ENCODE measurements at places on chromosomes 11 and 22.

DNA sequence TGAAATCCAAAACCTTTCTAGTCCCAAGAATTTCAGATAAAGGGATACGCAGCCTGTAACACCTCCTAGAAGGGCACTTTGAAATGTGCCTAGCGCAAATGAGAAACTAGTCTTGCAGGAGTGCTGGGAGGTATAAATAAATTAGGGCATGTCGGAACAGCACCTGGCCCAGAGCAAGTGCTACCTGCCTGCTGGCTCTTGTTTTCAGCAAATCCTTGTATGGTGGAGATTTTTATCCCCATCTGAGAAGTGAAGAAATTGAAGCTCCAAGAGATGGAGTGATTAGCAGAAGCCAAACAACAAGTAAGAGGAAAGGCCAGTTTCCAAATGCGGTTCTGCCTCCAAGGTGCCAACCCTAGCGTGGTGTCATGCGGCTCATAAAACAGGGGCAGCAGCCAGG is 36.7 kb upstream of the TFIP11 start:
- DNase-seq, result no peak

DNA sequence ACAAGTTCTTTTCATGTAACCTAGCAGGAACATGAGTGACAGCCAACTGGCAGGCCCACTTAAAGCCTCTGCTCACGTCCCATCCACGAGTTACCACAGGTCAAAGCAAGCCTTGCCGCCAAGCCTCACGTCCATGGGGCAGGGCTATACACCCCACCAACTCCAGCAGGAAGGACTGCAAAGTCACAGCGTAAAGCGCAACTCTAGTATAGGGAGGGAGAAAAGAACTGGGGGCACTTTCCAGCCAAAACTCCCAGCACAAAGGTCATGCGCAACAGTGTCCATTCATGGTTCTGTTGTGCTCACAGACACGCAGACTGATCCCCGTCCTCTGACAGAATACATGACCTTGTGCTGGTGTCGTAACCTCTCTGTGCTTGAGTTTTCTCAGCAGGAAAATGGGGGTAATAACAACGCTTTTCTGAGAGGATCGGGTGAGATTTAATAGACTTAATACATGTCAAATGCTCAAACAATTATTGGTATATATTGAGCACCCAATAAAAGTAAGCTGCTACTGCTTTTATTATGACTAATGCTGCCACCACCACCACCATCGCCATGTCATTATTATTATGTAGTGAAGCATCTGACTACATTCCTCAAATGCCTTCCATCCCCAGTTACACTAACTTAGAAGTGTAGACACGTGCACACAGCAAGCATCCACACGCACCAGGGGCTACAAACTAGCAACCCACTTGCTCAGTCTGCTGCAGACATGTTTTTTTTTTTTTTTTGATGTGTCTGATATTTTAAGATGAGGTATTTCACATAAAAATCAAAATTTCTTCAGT is 104.4 kb upstream of the PARVA start:
- DNase-seq, result no peak

DNA sequence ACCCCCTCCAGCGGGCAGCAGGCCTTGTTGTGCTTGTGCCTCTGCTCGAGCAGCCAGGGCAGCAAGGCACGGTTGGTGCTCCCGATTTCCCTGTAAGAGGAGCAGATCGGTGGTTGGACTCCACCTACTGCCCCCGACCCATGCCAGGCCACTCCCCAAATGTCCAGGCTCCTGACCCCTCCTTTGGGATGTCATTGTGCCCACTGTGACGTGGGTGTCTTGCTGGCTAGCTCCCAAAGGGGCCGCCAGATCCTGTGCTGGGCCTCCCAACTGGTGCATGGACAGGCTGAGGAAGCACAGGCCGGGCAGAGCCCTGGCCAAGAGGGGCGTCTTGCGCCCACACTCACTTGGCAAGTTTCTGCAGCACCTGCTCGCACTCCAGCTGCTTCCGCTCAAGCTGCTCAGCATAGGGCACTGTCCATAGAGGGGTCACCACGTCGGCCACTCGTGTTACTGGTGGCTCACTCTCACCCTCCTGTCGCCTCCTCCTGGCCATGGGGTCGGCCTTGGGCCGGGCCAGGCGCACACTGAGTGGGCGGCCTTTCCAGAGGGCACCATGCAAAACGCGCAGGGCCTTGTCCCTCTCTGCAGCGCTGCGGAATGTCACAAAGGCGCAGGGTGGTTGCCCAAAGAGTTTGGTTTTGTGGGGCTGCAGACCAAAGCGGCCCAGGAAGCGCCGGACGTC is at the start of gene RANBP1:
Gene RANBP1 (plus strand): TSS at position 414 of the 685 bp plus-strand sequence. CDS start 81 bp downstream, at position 495.
- DNase-seq, result no peak

DNA sequence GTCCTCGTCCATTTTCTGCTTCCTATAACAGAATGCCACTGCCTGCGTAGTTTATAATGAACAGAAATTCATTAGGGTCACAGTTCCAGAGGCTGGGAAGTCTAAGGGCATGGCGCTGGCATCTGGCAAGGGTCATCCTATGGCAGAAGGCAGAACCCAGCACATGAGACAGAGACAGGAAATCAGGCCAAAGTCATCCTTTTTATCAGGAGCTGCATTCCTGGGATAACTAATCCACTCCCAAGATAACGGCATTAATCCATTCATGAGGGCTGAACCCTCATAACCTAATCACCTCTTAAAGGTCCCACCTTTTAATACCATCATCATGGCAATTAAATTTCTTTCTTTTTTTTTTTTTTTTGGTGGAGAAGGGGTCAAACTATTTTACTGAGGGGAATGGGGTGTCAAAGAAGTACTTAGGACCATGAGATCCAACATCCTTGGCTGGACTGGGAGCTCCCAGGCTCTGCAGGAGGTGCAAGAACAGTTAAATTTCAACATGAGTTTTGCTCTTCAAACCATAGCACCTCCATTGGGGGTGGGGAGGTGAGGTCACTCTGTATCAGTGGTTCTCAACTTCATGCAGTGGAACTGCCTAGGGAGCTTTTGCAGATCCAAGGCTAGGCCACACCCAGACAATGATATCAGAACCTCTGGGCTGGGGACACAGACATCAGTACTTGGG is 4.4 kb downstream of the TMEM109 start:
- no peak for DNase-seq

GRCh38 chr11:59862252-59862651 is 4.0 kb downstream of the TCN1 start:
- DNase-seq, result no peak

GRCh38 chr11:91536366-91536765 is 688.3 kb upstream of the FAT3 start:
- no peak for DNase-seq

DNA sequence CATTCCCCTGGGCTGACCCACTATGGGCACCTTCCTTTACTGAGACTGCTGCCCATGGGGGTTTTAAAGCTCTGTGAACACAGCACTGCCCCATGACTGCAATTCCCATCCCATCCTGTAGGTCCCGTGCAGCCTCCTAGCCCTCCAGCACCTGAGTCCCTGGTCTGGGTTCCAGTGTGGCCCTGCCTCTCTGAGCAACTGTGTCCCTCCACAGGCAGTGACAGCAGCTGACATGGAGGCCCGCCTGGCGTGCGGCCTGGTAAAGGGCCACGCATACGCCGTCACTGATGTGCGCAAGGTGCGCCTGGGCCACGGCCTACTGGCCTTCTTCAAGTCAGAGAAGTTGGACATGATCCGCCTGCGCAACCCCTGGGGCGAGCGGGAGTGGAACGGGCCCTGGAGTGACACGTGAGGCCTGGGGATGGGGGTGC is 12.6 kb downstream of the OMP start:
- peak; percentile 44 for DNase-seq

GRCh38 chr11:119786431-119787073 is 57.6 kb upstream of the NECTIN1 start:
- DNase-seq, result no peak

DNA sequence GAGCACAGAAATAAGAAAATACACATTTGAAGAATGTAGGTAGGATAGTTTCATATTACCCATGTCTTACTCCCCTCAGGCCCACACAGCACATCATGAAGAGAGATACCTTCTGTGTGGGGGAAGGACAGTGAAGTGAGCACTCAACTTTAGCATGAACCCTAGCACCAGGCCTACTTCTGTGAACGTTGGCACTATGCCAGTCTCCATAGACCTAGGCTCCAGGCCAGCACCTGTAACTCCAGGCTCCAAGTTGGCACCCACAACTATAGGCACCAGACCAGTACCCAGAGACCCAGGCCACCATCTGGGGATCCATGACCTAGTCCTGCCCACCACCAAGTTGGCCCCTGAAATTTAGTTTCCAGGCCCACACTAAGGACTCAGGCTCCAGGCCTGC is 410.9 kb downstream of the INSC start:
- no peak for DNase-seq

GRCh38 chr22:50061141-50061823 is 3.2 kb upstream of the TTLL8 start:
- DNase-seq, result peak; percentile 61

DNA sequence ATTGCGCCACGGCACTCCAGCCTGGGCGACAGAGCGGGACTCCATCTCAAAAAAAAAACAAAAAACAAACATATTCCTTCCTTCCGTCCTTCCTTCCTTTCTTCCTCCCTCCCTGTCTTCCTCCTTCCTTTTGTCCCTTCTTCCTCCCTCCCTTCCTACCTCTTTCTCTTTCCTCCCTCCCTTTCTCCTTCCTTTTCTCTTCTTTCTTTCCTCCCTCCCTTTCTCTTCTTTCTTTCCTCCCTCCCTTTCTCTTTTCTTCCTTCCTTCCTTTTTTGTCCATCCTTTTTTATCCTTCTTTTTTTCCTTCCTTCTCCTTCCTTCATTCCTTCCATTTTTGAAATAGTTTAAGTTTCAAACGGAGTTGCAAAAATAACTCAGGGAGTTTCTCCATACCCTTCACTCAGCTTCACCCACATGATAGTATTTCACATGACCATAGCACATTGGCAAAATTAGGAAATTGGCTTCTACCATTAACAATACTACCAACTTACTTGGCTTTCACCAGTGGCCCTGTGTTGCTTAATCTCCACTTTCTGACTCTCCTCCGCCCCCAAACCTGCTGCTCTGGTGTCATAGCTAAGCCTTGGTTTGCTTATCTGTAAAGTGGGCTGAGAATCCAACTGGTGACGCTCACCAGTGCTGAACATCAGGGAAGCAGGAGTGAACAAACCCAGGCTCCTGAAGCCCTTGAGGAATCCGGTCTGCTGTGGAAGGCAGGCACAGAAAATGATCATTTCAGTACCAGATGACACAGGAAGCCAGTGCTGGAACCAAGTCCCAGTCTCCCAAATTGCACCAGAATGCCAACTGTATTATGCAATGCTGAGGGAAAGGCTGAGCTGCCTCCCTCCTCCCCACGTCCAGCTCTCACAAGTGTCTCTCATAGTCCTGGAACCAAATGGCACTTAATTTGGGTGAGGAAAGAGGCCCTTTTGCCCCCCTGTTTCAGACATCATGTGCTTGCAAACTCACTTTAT is 17.2 kb upstream of the CRYBB3 start:
- no peak for DNase-seq

GRCh38 chr11:79174045-79175008 is 266.5 kb downstream of the TENM4 start:
- no peak for DNase-seq

DNA sequence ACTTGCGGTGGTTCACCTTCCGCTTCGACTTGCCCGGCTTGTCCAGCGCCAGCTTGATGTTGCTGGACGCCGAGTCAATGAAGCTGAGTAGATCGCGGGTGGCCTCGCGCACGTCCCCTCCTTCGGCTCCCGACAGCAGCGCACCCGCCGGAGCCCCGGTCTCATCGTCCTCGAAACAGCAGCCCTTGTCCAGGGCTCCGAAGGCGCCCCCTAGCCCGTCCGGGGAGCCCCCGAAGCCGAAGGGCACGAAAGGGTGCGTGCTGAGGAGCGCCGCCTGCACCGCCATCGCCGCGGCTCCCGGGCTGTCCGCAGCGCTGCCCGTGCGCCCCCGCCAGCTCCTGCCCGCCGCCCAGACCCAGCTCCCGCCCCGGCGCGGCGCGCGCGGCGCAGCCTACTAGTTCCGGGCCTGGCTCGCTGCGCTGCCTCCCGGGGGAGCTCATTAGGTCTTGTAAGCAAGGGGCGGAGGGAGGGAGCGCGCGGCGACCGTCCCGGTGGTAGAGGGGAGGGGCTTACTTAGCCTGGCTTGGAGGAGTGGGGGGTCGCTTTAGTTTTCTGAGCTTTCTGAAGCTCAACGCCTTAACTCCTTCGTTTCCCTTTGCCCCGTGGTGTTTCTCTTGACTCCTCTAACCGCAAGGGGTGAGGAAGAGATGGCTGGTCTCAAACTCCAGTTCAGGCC is at the start of gene FAM181B:
Gene FAM181B (minus strand): TSS at position 421 of the 676 bp plus-strand sequence. CDS start 135 bp downstream, at position 286.
- peak; percentile 89 for DNase-seq

DNA sequence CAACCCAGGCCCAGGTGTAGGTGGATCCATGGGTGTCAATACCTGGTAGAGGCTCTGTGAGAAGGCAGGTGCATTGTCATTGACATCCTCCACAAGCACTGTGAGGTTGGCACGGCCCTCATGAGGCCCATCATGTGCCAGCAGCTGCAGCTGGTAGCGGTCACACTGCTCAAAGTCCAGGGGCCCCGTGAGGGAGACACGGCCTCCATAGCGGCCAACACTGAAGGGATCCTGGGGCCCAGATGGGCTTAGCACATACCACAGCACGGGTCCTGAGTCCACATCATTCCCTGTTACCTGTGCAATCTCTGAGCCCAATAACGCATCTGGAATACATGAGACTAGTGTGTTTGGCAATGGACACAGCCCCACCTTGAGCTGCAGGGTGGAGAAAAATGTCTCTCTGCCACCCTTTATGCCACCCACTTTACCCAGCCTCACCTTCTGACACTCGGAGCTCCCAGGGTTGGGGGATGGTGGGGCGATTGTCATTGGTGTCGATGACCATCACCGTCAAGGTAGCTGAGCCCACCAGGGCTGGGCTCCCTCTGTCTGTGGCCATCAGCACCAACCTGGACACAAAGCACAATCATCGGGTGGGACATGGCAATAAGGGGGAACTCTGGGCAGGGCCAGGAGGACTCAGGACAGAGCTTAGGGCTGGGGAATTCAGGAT is 6.1 kb upstream of the TPP1 start:
- DNase-seq, result no peak

DNA sequence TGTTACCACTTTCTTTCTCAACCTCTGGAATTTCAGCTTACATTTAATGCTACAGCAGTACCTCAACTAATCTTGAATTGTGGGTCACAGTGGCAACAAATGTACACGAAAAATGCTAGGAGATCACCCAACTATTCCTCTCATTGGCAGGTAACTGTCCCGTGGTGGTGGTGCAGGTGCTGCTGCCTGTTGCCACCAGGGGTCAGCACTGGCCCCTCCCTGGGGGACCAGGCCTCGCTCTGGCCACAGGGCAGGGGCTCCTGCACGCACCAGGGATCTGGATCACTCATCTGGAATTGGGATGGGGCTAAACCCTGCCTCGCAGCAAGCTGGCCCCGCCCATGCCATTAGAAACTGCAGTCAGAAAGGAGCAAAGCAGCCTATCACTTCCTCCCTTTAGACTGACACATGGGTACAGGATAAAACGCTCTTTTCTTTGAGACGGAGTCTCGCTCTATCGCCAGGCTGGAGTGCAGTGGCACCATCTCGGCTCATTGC is 6.9 kb upstream of the POLDIP3 start:
- peak; percentile 76 for DNase-seq

- DNase-seq, result no peak
These were observed 9.5 kb downstream of the FOLR3 start for GRCh38 chr11:72144807-72145565.

- no peak for DNase-seq
These were observed 18.2 kb upstream of the ARRB1 start for GRCh38 chr11:75369560-75370255.

- peak; percentile 95 for DNase-seq
These were observed 30.4 kb downstream of the PACS1 start for GRCh38 chr11:66100272-66101065.

GRCh38 chr11:19244621-19245020 is 3.9 kb upstream of the E2F8 start:
- peak; percentile 65 for DNase-seq
